ENCODE measurements at places on chromosomes 4 and X. TPM values are rescaled to one million over a fixed set of nuclear protein-coding genes. Genes with fewer than 3 reads are reported as not detected.

DNA sequence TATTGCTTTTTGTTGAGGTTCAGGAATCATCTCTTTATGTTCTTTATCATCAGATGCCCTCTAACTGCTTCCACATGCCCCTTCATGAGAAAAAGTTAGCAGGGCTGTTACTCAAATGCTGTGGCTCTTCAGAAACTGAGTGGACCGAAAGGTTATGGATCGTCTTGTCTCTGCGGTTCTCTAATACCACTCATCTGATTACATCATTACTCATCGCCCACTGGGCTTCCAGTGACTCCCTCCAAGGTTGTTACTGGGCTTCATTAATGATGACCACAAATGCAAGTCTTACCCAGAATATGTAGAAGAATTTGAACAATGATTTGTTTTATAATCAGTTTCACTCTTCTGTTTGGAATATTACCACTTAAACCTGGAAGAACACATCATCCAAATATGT lies 67.7 kb downstream of the RWDD4 start:
- DNase-seq = peak; percentile 23

DNA sequence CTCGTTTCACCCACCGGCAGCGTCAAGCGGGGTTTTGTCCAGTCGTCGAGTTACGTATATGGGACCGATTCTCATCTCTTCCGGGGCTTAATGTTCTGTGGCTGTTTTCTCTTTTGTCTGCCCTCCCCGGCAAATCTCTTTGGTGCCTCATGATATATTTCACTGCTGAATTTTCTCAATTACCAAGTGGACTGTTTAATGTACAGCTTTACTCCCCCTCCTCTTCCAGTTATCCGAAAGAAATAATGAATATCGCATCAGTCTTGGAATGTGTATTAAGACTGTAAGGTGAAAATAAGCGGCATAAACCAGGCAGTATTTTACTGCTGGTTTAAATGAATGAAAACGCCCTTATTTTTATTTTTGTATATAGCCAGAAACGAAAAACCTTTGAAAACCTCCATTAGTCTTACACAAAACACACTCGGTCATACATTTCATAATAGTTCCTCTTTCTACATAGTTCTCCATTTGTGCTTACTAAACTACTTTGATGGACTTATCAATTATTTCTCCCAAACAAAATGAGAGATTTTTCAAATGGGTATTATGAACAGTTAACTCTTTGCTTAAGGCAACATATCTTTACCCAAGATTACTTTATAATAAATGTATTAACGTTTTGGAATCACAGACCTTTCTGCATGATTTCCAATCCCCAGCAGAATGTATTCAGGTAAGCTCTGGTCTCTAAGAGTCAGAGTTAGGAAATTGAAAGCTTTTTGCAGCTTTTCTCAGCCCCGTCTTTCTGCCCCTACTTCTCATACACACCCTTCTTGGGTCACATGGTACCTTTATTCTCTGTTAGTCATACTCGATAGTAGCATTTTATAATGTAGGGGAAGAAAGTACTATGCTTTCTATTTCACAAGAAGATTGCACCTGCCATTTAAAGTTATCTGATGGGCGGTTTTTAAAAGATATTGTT lies 979 bp downstream of the RP2 start:
- no peak for DNase-seq

DNA sequence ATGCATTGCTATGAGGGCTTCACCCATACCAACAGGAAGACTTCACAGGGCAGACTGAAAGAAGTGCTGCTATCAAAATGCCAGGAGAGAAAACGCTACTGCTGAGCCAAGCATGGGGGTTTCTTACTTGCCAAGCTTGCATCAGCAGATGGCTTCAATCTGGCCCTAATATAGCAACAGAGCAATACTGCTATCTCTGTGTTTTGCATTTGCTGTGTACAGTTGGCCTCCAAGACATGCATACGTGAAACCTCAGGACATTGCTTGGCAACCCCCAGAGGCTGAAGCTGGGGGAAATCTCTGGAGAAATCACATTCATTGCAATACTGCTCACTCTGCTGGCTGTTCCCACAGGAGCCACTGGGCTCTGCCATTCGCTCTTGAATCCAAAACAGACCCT lies 127.2 kb upstream of the GPC4 start:
- DNase-seq = no peak

GRCh38 chr4:2318476-2318875 lies 56.6 kb upstream of the MXD4 start:
- no peak for DNase-seq

- DNase-seq = no peak
Measured at GRCh38 chr4:170256807-170257206, 167.1 kb upstream of the AADAT start.

DNA sequence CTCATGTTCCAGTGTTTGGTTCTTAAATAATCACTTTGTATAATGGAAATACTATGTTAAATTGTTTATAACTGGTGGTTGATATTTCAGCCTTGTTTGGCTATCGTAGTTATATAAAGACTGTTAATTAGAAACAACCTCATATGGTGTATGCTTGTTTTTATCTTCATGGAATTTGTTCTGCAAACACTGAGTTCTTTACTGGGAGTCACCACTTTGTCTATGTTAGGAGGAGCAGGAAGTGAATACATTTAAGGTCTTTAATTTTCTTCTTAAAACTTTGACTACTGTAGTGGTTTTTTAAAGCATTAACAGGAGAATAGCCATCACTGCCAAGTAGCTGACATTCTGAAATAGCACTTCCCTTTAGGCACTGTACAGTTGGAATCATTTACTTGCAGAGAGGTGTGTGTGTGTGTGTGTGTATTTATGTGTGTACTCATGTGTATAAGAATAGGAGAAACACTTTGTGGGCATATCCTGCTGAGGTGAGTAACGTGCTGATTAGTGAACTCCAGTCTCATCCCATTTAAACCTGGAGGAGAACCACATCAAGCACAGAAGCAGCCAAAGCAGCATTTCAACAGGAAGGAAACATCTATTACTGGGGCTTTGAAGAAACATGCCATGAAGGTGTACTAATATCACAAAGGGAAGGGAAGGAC lies 37.8 kb downstream of the TET2 start:
- DNase-seq = no peak

- no peak for DNase-seq
Measured at GRCh38 chr4:16337936-16338335, 111.7 kb upstream of the TAPT1 start.

DNA sequence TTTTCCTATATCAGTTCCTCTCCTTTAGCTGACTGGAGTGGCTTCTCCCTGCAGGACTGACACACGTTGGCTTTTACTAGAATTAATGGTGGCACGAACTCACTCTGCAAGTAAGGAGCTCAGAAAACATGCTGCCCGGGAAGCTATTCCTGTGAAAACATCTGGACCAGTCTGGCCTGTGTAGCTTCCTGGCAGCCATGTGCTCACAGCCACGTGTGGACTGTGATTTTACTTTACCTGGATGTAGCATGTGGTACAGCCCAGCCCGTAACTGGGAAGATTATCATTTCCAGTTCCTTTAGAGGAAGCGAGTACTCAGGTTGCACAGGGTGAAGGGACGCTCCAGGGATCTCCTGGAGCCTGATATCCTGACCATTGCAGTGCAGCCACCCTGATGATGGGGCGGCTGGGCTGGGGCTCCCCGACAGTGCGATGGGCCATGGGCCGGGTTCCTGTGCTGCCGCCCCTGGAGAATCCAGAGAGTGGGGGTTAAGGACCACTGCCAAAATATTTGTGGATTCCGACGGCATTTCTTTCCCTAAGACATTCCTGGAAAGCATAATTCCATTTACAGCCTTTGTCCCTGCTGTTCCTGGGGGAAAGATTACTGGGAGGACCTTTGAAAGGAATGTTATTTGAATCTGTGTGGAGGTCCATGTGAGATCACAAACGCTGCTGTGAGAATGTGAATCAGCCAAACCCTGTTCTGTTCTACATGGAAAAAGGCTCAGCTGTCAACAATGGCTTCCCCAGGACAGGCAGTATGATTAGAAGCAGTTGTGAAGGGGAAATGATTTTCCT lies 35.0 kb downstream of the PROM1 start:
- DNase-seq = no peak

GRCh38 chrX:108020631-108021030 lies 24.2 kb upstream of the VSIG1 start:
- no peak for DNase-seq

DNA sequence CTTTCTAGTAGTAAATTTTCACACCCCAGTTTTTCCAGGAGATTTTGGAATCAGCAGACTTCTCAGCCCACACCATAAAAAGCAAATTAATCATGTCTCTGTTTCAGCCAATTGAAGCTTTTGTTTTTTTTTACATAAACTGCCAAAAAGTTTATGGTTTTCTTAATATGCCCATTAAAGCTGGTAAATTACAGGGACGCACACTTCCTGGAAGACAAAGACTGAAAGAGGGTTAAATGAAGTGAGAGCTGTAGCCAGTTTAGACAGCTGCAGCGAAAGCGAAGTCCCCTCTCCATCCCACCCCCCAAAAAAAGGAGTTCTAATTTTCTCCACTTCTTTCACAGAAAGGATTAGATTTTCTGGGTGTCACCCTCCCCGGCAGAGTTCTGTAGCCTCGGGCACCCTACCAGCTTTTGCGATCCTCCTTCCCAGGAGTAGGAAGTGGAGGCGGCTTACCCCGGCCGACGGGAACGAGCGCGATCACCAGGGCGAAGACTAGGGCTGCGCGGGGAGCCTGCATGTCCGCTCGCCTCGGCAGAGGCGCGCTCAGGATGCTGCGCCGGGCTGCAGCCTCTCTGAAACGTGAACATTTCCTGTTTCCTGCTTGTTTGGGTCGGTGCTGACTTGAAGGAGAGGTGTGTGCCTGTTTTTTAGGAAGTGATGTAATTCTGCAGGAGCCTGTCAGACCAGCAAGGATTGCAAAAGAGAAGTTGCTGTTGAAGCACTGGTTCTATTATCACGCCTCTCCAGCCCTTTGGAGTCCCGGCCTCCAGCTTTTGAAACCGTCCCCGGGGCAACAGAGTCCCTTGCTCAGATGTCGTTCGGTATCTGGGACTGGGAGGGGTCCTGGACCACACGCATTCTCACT lies at the start of gene TMEM154:
Gene TMEM154 (minus strand): TSS at position 584 of the 868 bp plus-strand sequence. CDS start 64 bp downstream, at position 520.
- no peak for DNase-seq

TMEM255A gene
- polyA plus RNA-seq = 0.10 TPM

PLAC8 gene
- polyA plus RNA-seq = 13.7 TPM

IL2 gene
- not detected for polyA plus RNA-seq

MYOZ2 gene
- 0.17 TPM for polyA plus RNA-seq

PRAF2 gene
- polyA plus RNA-seq = 41.4 TPM

FAM47E gene
- polyA plus RNA-seq = 0.23 TPM
